ENCODE measurements at places on chromosomes 1 and 21.

DNA sequence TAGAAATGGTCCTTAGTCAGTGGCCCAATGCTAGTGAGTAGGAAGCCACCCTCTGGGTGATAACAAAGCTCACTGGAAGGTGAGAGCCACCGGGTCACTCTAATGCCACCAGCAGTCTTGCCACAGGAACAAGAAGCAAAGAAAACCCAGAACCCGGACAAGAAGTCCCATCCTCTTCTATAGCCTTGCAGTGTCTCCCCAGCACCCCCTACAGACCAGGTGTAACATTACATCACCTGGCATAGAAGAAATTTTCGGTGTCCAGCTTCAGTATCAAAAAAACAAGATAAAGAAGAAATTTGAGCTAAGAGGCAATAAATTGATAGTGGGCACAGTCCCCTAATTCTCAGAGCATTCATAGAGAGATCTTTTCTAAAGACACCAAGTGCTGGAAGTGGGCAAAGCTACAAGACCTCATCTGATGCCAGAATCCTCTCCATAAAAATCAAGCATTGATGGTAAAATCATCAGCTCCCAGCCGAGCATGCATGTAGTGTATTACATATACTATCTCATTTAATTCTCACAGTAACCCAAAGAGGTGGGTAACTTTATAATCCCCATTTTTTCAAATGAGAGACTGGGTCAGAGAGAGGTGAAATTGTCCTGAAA lies 491.0 kb downstream of the MATN1 start:
- no peak for DNase-seq

- no peak for DNase-seq
Measured at GRCh38 chr1:53573522-53573921, 114.3 kb downstream of the DMRTB1 start.

- no peak for DNase-seq
Measured at GRCh38 chr1:62259551-62259950, 59.7 kb downstream of the KANK4 start.

DNA sequence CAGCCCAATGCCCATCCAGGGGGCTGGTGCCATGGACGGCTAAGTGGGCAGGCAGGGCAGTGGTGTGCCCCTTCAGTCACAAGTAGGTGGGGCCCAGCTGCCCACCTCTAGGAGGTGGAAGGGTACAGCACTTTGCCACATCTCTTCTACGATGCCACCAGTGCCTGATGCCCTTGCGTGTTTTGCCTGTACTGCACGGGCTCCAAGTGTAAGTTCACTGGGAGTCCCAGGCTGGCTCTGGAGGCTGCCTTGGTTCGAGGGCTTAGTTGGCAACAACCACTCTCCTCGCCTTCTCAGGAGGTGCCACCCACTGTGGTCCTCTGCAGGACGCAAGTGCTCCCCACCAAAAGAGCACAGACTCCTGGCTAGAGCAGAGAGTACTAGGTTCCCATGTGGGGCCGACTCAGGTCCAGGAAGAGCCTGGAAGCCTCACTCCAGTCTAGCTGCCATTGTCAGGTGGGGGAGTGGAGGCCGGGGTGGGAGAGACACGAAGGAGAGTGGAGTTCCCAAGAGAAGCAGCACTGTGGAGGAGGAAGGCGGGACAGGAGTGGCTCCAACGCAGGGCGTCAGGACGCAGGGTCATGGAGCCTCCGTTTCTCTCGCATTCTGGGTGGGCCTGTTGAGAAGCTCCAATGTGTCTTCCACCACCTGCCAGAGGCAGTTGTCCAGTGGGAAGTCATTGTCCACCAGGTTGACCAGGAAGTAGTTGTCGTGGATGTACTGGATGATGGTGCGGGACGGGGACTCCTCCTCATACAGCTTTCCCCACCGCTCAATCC lies 15.5 kb downstream of the MTHFR start:
- DNase-seq: no peak

GRCh38 chr1:25006770-25007169 lies 76.7 kb upstream of the RUNX3 start:
- no peak for DNase-seq

GRCh38 chr1:158101455-158101854 lies 79.2 kb upstream of the CD1D start:
- no peak for DNase-seq

GRCh38 chr1:39398278-39399021 lies 93.0 kb upstream of the BMP8A start:
- no peak for DNase-seq

DNA sequence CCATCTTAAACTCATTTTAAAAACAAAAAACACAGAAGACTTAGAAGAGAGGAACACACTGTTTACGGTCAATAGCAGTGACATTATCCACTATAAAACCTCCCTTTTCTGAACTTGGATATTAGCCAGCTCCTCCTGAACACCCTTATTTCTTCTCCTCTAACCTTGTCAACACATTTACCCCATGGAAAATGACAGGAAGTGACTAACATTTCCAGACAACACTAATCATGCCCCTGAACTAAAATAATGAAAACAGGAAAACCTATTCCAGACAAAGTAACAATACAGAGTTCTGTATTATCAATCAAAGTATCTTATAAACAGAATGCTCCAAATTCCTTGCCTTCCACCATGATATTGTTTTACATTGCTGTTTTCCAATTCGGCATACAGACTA lies 45.3 kb downstream of the PALMD start:
- DNase-seq: no peak

DNA sequence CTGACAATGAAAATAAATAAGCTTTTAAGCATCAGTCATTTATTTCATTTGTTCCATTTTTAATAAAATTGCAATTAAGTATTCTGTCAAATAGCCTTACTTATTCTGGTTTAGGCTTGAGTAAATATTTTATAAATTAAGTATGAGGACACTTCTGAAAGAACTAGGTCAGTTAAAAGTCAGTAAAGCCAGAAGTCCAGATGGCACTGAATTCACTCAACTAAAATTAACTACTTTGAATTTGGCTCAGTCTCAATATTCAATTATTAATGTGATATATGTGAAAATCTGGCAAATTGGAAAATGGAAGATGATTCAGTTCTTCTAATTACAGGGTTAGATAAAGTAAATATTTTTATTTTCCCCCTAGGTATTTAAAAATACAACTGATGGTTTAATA lies 174.2 kb downstream of the BRINP3 start:
- no peak for DNase-seq

GRCh38 chr1:168136709-168137514 lies at the start of gene GPR161:
Gene GPR161, minus strand, starts transcription at chr1:168136930. Its CDS starts 32,080 bp downstream, at chr1:168104850.
- DNase-seq: no peak

GRCh38 chr1:21291184-21291583 lies 921 bp upstream of the ECE1 start:
- DNase-seq: no peak

GRCh38 chr1:228391411-228392020 lies 15.1 kb downstream of the TRIM11 start:
- no peak for DNase-seq

DNA sequence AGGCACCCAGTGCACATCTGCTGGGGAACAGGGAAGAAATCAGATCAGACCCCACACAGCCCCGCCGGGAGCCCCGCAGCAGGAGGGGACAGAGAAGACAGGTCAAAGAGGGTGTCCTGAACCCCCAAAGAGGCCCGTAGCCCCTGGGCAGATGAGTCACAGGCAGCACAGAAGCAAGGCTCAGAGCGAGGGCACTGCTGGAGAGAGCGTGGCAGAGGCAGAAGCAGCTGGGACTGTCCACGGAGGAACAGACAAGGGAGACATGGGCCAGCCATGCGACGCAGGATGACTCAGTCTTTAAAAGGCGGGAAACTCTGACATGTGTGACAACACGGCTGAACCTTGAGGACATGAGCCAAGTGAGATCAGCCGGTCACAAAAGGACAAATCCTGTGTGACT lies 14.5 kb upstream of the PRDM16 start:
- no peak for DNase-seq

- no peak for DNase-seq
Measured at GRCh38 chr1:10745383-10745782, 51.1 kb downstream of the CASZ1 start.

DNA sequence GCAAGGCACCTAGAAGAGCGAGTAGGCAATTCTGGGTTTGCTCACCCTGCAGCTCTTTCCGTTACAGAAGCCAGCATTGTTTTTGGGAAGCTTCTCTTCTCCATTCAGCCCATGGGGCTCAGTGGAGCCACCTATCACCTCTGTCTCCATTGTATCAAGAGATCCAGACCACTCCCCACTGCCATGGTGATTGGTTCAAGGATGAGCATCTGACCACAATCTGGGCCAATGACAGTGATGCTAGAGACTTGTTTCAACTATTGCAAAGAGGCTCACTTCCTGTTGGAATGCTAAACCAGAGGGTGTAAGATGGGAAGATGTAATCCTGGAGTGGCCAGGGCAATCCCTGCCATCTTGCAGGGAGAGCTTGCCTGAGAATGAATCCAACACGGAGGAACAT lies 6.6 kb downstream of the SPATA21 start:
- DNase-seq: no peak

GRCh38 chr1:12480748-12481362 lies 137.2 kb downstream of the DHRS3 start:
- DNase-seq: no peak

DNA sequence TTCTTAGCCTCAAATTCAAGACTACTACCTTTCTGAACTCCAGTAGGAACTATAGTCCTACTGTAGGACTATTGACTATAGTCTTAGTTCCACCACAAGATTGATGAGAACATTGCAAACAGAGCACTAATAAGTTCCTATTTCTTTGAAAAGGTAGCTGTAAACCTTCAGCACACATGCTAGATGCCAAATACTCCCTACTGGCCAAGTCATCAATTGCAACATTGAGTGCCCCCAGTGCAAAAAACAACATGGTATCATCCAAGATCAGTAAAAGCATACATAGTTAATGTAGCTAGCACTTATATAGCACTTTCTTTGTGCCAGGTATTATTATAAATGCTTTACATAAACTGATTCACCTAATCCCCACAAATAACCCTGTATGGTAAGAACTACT lies 99.8 kb downstream of the MRPL39 start:
- DNase-seq: no peak

GRCh38 chr21:44920694-44921604 lies at the start of gene ITGB2:
Gene ITGB2, minus strand, starts transcription at chr21:44920899. Its CDS starts 10,117 bp downstream, at chr21:44910782.
- no peak for DNase-seq

DNA sequence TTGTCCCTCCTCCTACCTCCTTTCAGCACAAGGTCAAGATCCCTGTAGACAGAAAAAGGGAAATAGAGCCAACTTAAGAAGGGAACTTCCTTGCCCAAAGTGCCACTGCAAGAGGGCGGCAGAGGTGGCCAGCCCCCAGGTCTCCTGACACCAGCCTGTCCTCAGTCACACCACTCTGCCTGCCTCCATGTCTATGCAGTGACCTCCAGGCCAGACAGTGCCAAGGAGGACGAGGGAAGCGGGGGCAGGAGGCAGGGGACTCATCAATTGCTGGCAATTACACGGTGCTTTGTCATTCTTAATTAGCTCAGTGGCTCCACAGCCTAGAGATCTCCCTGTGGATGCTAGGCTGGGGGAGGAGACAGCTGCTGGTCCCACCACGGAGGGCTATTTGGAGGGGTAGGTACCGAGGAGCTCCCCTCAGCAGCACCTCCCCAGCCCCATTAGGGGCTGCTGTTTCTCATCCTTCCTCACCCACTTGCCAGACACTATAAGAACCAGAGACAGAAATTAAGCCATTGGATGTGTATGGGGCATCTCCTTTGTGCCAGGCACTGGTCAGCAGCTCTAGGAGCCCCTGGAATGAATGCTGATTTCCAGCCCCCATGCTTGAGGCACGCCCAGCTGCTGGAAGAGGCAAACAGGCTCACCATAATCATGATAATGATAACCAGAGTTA lies 6.1 kb upstream of the LDLRAP1 start:
- no peak for DNase-seq

DNA sequence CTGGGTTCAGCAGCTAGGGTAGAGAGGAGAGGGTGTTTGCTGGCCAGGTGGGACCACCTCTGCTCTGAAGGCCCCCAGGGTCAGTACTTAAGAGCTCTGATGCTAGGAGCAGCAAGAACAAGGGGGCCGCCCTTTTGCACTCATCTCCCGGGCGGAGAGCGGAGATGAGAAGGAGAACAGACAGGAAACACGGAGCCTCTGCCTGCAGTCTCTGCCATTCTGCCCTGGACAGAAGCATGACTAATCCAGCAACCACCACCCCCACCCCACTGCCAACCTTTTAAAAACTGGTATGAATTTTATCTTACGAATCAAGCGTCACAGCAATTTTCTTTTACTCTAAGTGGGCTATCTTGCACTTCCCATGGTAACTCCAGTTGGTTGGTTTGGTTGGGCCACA lies 34.5 kb downstream of the PARP1 start:
- no peak for DNase-seq

- no peak for DNase-seq
Measured at GRCh38 chr1:52423771-52424170, 19.4 kb downstream of the PRPF38A start.

GRCh38 chr1:232521660-232522059 lies 108.3 kb downstream of the SIPA1L2 start:
- no peak for DNase-seq

DNA sequence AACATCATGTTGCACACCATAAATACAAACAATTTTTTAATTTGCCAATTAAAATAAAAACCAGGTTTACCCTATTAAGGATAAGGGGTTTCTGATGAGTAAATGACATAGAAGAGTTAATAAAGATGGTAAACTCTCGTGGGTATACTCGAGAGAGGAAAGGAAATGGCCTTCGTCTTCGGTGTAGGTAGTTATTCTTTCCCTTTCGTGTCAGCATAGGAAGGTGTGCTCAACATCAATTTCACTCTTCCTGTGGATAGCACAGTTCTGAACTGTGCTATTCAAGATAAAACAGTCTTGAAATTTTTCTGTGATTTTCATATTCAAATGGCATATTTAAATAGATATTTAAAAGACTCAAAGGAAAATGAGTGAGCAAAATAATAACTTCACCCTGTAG lies 98.2 kb downstream of the RGL1 start:
- no peak for DNase-seq

GRCh38 chr1:39164256-39164655 lies 40.2 kb upstream of the MACF1 start:
- DNase-seq: no peak

- DNase-seq: no peak
Measured at GRCh38 chr1:220692436-220693228, 2.5 kb downstream of the C1orf115 start.

GRCh38 chr21:24223624-24224023 lies 1383.7 kb downstream of the MRPL39 start:
- no peak for DNase-seq

- DNase-seq: no peak
Measured at GRCh38 chr1:231778009-231778719, 151.6 kb downstream of the DISC1 start.

DNA sequence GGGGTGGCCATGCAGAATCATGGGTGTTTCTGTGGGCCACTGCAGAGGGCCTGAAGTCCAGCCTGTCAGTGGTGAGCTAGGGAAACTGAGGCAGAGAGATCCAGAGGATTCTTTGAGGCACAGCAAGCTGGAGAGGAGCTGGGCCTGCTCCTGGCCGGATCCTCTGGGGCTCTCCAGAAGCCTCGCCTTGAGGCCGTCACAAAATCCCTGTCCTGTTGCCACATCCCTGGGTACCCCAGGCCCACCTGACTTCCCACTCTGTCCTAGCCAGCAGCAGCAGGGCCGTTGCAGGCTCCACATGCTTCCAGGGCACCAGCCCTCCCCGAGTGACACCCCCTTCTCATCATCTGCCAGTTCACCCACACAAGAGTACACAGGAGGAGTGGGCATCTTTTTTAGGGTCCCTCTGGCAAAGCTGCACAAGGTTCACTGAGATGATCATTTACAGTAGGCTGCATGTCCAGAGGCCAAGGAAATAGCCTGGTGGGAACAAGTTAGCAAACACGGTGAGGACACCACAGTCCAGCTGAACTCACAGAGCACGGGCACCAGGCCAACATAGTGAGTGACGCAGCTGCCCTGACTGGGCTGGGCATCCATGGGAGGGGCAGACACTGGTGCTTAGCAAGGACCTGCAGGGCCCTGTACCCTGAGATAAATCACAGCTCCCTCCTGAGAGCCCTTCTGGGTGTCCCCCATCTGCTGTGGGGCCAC lies 25.1 kb upstream of the TSPEAR start:
- no peak for DNase-seq

Measured in cortex of kidney (tissue), 1 donor.